Stimulated activated naive CD8-positive, alpha-beta T cell treated with anti-CD3 and anti-CD28 coated beads, Interleukin-15, Interleukin-2, amounts not matched to agents 100 U/mL and 50 U/mL, for 24 hours (primary cell): ENCODE measurements at places on chromosomes 6 and 20.

GRCh38 chr20:57408536-57409233, 17.5 kb downstream of the RBM38 start:
- no peak for DNase-seq

DNA sequence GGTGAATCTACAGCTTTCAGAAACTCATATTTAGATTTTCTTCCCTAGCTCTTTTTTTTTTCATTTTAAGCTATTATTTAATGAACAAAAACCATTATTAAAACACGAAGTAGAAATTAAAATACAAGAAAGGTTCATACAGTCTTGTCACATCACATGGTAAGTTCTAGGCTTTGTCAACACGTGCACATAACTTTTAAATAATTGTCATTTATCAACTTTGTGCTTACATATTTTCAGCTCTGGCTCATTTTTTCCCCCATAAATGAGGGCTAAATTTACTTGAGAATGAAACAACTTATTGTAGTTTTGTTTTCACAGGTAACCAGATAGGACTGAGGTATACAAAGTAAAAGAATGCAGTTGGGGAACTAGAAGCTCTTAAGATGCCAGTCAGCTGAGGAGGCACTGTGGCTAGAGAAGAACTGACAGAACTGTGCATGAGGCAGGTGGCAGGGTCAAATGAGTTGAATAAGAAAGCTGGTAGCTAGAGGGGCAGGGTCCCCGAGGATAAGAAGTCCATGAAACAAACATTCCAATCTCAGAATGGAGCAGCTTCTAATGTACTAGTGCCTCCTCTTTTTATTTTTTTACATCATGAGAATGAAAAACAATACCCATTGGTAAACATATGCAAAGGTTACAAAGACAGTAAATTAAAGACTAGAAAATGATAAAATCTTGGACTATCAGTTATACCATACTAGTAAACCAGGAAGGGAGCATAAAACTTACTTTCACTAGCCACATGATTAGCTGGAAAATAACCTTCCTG, 141.5 kb downstream of the MYB start:
- no peak for DNase-seq

DNA sequence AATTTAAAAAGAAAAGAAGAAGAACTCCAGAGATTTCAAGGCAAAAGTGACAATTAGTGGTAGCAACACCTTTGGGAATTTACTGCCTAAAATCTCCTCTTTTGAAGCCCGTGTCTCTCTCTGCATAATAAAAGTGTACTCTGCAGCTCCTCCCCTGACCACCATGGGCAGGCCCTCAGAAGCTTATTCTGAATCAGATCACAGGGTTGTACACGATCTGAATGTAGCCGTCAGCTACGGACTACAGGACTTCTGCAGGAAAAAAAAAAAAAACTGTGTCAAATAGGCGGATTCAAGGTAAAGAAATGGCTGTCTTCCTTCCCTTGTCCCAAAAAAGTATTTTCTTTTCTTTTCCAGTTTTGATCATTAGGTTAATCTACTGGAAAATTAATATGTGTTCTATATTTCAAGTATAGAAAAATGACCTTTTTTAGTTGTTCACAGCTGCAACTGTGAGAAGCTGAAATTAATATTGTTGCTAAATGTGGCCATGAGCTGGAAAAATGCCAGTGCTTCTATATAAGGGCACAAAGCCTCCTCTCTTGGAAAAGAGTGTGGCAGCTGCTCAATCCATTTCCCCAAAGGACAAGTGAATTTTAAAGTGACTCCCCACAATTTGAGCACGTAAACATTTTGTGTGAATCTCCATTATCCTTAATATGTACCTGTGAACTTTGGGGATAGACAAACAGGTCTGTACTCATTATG, 397.4 kb downstream of the C6orf118 start:
- no peak for DNase-seq

- no peak for DNase-seq
These were observed 18.5 kb downstream of the DST start for GRCh38 chr6:56624046-56624727.

- no peak for DNase-seq
These were observed 28.4 kb upstream of the NFATC2 start for GRCh38 chr20:51570739-51571459.

- DNase-seq = no peak
These were observed 194.9 kb downstream of the PACRG start for GRCh38 chr6:162922563-162923166.

DNA sequence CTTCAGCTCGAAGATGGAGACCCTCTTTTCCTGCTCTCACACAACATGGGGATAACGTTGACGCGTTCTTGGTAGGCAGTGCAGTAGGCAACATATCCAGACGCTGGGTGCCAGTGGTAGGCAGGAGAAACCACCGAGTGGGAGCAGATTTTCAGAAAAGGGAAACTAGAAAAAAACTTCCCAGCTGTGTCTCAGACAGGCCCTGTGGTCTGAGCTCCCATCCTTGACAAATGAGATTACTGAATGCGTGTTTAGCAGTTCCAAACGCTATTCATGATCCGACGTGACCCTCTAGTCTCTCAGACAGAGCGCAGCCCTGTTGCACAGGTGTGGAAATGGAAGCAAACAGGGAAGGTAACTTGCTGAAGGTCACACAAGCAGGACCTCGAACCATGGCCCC, 83.9 kb upstream of the DUSP22 start:
- DNase-seq = no peak

DNA sequence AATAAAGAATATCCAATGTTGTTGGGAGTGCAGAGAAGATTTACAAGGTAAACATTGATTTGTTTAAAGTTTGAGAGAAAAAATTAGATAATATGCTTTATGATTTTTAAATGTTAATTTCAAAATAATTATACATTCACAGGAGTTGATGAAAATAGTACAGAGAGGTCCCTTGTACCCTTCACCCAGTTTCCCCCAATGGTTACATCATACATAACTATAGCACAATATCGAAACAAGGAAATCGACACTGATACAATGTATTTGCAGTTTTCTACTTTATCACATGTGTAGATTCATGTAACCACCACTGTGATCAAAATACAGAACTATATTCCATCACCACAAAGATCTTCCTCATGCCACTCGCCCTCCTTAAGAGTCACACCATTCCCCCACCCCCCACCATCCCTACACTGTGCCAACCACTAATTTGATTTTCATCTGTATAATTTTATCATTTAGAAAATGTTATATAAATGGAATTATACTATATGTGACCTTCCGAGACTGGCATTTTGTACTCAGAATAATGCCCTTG, 11.7 kb upstream of the HLA-DRA start:
- no peak for DNase-seq

DNA sequence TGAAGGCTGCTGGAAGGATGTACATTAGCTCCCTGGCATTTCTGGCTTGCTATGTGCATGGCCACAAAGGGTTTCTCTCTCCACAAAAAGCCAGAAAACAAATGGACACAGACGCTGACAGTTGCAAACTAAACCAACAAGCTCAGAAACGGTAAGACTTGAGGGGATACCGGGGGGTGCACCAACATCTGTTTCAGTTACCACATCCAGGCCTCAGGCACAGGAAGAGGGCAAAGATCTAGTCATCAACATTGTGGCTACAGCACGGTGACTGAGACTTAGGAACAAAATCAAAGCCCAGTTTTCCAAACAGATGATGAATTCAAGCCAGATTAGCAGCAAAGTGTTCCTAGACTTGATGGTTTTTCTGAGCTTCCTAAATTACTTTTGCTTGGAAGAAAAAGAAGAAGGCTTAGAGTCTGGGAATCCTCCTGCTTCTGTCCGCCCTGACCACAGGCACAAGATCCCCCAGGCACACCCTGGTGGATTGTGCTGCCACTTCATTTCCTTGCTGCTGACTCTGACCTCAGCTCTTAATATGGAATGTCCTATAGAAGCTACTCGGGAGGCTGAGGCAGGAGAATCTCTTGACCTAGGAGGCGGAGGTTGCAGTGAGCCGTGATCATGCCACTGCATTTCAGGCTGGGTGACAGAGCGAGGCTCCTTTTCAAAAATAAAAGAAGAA, 54.2 kb upstream of the ADGRF1 start:
- no peak for DNase-seq
